Fibroblast of lung (primary cell): ENCODE measurements at places on chromosomes 7 and 10.
A peak's percentile ranks its signal among the peaks of the same experiment; 100 is the strongest.

DNA sequence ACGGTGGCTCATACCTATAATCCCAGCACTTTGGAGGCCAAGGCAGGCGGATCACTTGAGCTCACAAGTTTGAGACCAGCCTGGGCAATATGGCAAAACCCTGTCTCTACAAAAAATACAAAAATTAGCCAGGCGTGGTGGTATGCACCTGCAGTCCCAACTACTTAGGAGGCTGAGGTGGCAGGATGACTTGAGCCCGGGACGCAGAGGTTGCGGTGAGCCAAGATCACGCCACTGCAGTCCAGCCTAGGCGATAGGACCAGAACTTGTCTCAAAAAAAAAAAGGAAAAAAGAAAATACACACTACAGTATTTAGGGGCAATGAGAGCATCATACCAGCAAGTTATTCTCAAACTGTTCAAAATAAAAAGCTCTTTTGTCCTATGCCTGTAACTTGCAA is 59.5 kb downstream of the ABI1 start:
- H3K27ac ChIP-seq = no peak overlapping the region
- H3K27me3 ChIP-seq = no peaks in the 10 kb centered on the region
- no peaks in the 10 kb centered on the region for H3K36me3 ChIP-seq
- no peak for DNase-seq
- no peaks in the 10 kb centered on the region for H3K4me1 ChIP-seq

- no peaks in the 10 kb centered on the region for H3K27me3 ChIP-seq
- peak; percentile 48 for DNase-seq
Observed at GRCh38 chr10:68618234-68618633, 58.1 kb downstream of the TET1 start.

DNA sequence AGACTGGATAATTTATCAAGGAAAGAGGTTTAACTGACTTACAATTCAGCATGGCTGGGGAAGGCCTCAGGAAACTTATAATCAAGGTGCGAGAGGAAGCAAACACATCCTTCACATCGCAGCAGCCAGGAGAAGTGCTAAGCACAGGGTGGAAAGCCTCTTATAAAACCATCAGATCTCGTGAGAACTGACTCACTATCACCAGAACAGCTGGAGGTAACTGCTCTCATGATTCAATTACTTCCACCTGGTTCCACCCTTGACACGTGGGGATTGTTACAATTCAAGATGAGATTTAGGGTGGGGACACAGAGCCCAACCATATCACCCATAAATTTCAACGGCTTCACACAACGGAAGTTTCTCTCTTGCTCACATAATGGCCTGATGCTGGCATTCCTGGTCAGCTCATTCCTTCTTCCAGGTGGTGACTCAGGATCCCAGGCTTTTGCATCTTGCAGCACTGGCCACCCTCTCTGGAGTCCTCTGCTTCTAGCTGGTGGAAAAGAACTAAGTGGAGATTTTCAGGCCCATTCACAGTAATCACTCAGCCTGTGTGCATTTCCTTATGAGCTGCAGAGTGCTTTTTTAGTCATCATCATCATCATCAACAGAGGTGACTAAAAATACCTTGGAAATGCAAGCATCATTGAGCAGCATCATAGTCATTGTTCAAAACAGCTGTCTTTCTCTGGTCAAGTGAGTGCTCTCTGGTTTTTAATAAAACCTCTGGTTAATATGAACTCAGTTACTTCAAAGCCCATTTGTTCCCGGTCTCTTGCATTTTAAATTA is 308.1 kb downstream of the SFMBT2 start:
- no peaks in the 10 kb centered on the region for H3K36me3 ChIP-seq
- no peak for DNase-seq
- no peaks in the 10 kb centered on the region for H3K27me3 ChIP-seq
- H3K4me1 ChIP-seq = no peaks in the 10 kb centered on the region
- no peak overlapping the region for H3K4me3 ChIP-seq

GRCh38 chr7:55060636-55061022 is 41.8 kb downstream of the EGFR start:
- H3K27ac ChIP-seq = peak overlapping the region; percentile 70
- peaks cover 39% of the 10 kb centered on the region for H3K4me1 ChIP-seq
- H3K27me3 ChIP-seq = no peaks in the 10 kb centered on the region
- no peak overlapping the region for H3K4me3 ChIP-seq
- no peak for DNase-seq
- H3K36me3 ChIP-seq = no peaks in the 10 kb centered on the region

- no peak overlapping the region for H3K27ac ChIP-seq
- no peak overlapping the region for H3K4me3 ChIP-seq
- no peaks in the 10 kb centered on the region for H3K36me3 ChIP-seq
- peak; percentile 87 for DNase-seq
Observed at GRCh38 chr10:8396675-8397074, 342.2 kb downstream of the GATA3 start.

DNA sequence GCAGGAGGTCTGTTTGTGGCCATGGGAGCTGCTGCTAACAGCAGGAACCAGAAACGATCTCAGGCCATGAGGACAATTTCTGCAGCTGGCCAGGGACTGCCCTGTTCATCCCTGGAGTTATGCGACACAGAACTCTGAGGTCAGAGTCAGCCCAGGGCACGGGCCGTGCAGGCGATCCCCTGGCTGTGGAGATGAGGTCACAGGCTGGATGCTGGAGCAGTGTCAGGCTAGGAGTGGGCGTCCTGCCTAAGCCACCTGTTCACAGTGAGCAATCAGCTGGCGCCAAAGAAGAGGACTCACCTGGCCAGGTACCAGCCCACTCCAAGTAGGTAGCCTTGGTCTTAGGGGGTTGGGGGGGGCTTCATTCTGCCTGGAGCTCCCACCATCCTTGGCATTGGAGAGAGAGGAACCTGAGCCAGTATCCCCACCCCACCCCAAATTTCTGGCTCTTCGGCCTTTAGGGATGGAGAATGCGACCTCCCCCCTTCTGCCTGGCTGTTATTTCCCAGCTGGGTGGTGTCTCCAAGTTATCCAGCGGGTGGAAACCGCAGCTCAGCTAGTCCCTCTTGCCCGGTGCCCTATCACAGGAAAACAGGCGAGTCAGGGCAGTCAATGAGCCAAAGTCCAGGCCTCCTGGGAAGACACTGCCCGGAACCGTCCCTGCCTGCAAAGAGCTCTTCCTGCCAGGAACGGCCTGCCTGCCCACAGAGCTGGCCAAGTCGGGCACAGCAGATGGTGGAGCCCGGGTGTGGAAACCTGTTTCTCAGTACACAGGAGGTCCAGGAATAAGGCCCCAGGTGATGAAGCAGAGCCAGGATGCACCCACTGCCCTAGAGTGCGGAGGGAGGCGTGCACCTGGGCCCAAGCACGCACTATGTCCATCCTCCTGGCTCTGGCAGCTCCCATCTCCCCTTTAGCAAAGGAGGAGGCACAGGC is 1.8 kb upstream of the TTYH3 start:
- H3K4me1 ChIP-seq = peaks cover 11% of the 10 kb centered on the region
- no peaks in the 10 kb centered on the region for H3K27me3 ChIP-seq
- H3K27ac ChIP-seq = no peak overlapping the region
- peaks cover 1% of the 10 kb centered on the region for H3K36me3 ChIP-seq

GRCh38 chr7:128744366-128744905 is 5.3 kb downstream of the CALU start:
- no peak overlapping the region for H3K4me3 ChIP-seq
- DNase-seq = no peak
- H3K4me1 ChIP-seq = peaks cover 6% of the 10 kb centered on the region
- peaks cover 13% of the 10 kb centered on the region for H3K36me3 ChIP-seq
- H3K27ac ChIP-seq = no peak overlapping the region

DNA sequence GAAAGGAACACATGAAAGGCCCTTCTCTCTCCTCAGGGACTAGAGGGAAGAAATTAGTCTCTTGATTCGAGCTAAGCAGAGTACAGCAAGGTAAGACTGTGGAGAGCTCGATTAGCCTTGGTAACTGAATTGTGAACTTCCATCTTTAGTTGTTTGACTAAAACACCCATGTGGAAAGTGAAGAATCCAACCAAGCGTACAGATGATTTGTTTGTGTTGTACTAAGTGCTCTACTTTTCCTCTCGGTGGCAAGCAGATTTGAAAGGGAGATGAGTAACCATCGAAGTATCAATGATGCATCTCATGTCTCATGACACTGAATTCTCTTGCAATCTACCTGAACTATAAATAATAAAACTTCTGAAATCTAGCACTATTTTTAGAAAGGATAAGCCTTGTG is 80.7 kb downstream of the FZD1 start:
- H3K4me1 ChIP-seq = no peaks in the 10 kb centered on the region
- DNase-seq = peak; percentile 59
- no peak overlapping the region for H3K27ac ChIP-seq
- peaks cover 2% of the 10 kb centered on the region for H3K27me3 ChIP-seq
- H3K36me3 ChIP-seq = no peaks in the 10 kb centered on the region

- DNase-seq = no peak
- no peaks in the 10 kb centered on the region for H3K36me3 ChIP-seq
- H3K4me3 ChIP-seq = no peak overlapping the region
- H3K27ac ChIP-seq = no peak overlapping the region
- H3K27me3 ChIP-seq = no peaks in the 10 kb centered on the region
Observed at GRCh38 chr10:51999096-51999495, 299.7 kb upstream of the CSTF2T start.

GRCh38 chr7:128039544-128039953 is 8.3 kb upstream of the LRRC4 start:
- H3K27ac ChIP-seq = no peak overlapping the region
- no peaks in the 10 kb centered on the region for H3K27me3 ChIP-seq
- no peak overlapping the region for H3K4me3 ChIP-seq
